ENCODE measurements at places on chromosomes 2 and 18.

DNA sequence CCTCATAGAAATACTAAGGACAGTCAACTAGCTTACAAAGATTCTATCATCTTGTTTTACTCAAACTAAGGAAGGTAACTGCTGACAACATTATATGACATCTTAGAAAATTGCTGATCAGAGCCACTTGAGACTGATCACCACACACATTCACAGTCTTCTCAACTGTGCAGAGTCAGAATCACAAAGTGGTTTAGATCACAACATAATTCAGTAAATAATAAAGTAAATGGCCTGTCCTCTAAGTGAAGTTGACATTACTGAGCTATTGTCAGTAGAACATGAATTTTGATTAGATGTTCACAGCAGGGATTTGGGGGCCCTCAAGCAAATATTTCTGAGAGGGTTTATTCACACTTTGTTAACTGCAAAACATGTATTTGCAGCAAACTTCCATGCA, 28.5 kb downstream of the NOL4 start:
- DNase-seq = no peak

- peak; percentile 7 for DNase-seq
Observed at GRCh38 chr2:230124757-230125431, 56.2 kb upstream of the SLC16A14 start.

GRCh38 chr2:46666044-46666679, 186.8 kb downstream of the TMEM247 start:
- no peak for DNase-seq

DNA sequence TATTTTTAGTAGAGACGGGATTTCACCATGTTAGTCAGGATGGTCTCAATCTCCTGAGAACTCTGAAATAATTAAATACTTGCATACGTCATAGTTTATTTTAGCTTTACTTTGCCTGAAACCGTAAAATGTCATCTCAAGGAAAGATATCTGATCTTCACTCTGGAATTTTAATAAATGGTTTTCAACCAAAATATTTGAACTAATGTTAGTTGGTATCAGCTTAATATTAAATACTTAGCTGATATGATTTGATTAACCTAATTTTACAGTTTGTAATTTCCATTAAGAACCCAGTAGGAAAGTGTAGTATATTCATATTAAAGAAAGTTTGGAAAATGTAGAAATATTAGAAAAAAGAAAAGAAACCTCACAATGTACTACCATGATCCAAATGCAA, 41.4 kb upstream of the STON1 start:
- DNase-seq = no peak

DNA sequence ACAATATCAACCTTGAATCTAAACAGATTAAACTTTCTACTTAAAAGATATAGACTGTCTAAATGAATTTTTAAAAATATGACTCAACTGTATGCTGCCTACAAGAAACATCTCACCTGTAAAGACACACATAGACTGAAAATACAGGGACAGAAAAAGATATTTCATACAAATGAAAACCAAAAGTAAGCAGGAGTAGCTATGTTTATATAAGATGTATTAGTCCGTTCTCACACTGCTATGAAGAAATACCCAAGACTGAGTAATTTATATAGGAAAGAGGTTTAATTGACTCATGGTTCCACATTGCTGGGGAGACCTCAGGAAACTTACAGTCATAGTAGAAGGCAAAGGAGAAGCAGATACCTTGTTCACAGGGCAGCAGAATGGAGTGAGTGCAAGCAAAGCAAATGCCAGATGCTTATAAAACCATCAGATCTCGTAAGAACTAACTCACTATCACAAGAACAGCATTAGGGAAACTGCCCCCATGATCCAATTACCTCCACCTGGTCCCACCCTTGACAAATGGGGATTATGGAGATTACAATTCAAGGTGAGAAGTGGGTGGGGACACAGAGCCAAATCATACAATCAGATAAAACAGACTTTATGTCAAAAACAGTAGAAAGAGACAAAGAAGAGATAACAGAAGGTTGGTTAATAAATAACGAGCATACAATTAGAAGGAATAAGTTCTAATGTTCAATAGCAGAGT, 214.4 kb upstream of the SLC39A10 start:
- DNase-seq = no peak

- no peak for DNase-seq
Observed at GRCh38 chr2:168030862-168031624, 216.4 kb downstream of the STK39 start.

- DNase-seq = peak; percentile 15
Observed at GRCh38 chr2:48508461-48509124, 21.4 kb upstream of the STON1 start.

DNA sequence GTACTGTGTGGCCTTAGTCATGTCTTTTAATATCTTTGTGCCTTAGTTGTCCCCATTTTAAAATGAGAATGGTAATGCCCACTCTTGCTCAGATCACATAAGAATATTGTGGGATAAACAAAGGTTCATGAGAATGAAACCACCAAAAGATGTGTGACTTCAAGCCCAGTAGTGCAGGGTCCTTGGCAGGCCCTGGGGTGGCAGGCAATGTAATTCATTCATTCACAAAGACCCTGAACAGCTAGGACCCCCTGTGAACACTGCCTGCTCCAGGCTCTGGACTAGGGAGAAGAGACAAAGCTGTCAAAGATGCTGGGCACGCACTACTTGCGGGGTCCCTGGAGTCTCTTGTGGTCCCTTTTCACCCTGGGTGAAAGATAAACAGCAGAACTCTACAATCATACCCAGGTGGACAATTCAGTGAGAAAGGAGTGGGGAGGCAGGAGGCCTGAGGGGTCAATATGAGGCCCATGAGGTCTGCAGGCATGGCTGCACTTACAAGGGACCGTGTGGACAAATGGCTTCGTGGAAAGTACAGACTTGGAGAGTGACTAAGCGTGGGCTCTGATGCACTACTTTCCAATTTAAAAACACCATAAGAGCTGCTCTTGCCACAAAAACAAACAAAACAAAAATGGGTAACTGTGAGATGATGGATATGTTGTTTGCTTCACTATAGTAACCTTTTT, 136.1 kb downstream of the SMAD7 start:
- peak; percentile 74 for DNase-seq

DNA sequence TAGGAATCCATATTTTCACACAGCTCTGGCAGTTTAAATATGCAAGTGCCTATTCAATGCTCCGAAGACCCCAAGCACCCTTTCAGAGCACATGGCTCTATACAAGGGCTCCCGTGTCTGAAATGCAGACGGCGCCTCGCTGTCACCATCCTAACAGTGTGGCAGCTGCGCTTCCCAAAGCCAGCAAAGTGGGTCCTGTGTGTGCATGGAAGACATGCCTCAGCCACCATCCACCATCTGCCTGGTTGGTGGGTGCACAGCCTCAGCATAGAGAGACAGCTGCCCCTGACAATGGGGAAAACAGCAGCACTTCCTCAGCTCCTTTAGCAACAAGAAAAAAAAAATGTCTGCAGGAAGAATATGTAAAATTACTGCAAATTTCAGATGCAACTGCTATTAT, 218.1 kb downstream of the SP3 start:
- DNase-seq = no peak
